ENCODE measurements at places on chromosomes 11 and 22.

GRCh38 chr22:49724893-49725489 lies 102.7 kb downstream of the BRD1 start:
- peak; percentile 46 for DNase-seq

GRCh38 chr11:130691581-130691980 lies 224.7 kb downstream of the SNX19 start:
- DNase-seq = no peak

GRCh38 chr22:39446239-39446721 lies 10.5 kb upstream of the MGAT3 start:
- peak; percentile 51 for DNase-seq

GRCh38 chr11:64447831-64448598 lies 89.1 kb downstream of the RPS6KA4 start:
- peak; percentile 36 for DNase-seq

- no peak for DNase-seq
These were observed 36.7 kb upstream of the CLMP start for GRCh38 chr11:123231777-123232176.

GRCh38 chr22:47918276-47918921 lies 1155.9 kb downstream of the TBC1D22A start:
- peak; percentile 29 for DNase-seq

Data from transverse colon (tissue), 4 donors.